Stimulated activated CD4-positive, alpha-beta T cell treated with anti-CD3 and anti-CD28 coated beads, Interleukin-12 subunit alpha, Interleukin-12 subunit beta, amount 100 ng/mL, for 4 hours (primary cell): ENCODE measurements at places on chromosomes 1 and 21.
A peak's percentile ranks its signal among the peaks of the same experiment; 100 is the strongest.

DNA sequence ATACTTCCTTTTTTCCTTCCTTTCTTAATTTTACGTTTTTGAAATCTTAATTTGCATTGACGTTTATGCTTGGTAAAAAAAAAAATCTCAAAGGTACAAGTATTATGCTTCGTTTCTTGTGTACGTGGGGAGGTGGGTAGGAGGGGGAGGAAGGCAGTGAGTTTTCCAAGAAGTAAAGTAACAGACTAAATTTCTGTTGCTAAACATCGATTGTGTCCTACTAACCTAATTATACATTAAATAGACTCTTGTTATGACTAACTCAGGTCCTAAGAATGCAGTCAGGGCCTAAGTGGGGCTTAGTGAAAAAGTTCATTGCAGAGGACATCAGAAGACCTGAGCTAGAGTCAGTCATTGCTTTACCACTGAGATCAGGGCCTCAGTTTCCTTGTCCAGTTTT lies 17.5 kb downstream of the NEK7 start:
- DNase-seq, result no peak

- DNase-seq, result no peak
Observed at GRCh38 chr21:46368533-46369285, 44.8 kb downstream of the PCNT start.

GRCh38 chr1:150909585-150910180 lies 16.5 kb upstream of the SETDB1 start:
- no peak for DNase-seq

GRCh38 chr1:30043256-30043655 lies 680.1 kb downstream of the MATN1 start:
- DNase-seq, result no peak

GRCh38 chr1:26787706-26788514 lies at the start of gene PIGV:
Gene PIGV, plus strand, starts transcription at chr1:26787950. Its CDS starts 2,866 bp downstream, at chr1:26790816.
- DNase-seq, result peak; percentile 87

GRCh38 chr21:35326677-35327076 lies 277.6 kb upstream of the RUNX1 start:
- no peak for DNase-seq

GRCh38 chr1:35717911-35718476 lies 690 bp downstream of the C1orf216 start:
- no peak for DNase-seq

DNA sequence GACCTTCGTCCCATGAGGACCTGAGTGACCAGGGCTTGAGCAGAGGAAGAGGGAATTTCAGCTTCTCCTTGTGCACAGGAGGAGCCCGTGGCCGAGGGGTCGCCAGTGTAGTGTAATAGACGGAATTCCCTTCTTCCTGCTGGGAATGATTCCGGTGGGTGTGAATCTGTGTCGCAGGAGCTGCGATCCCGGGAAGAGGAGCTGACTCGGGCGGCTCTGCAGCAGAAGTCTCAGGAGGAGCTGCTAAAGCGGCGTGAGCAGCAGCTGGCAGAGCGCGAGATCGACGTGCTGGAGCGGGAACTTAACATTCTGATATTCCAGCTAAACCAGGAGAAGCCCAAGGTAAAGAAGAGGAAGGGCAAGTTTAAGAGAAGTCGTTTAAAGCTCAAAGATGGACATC lies 34.4 kb downstream of the MAP3K21 start:
- no peak for DNase-seq

DNA sequence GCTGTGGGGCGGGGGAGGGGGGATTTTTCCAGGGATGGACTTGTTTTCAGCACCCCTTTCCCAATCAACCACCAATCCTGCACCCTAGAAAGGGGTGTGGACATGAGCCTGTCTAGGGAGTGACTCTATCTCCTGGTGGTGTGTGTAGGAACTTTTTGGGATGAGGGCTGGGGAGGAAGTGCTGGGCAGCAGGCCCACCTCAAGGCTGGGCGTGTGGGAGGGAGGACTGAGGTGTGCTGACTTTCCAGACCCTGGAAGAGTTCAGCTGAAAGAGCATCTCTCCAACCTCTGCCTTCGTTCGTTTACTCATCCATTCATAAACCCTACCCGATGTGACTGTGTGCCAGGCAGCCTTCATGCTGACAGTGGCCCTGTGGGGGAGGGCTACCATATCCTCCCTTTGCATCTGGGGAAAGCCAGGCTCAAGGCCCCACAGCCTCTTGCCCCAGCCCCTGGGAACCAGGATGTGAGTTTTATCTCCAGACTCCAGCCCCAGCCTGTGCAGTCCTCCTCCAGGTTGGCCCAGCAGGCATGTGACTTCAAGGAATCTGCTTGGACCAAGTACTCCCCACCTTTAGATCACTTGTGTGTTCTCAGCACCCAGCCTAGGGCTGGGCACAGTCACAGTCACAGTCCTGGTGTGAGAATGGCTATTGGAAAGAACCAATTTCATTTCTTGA lies 6.7 kb downstream of the KNCN start:
- DNase-seq, result no peak

GRCh38 chr1:247822060-247822459 lies 1.9 kb downstream of the OR14A16 start:
- DNase-seq, result no peak

- no peak for DNase-seq
Observed at GRCh38 chr1:226806988-226807387, 63.4 kb upstream of the PSEN2 start.

DNA sequence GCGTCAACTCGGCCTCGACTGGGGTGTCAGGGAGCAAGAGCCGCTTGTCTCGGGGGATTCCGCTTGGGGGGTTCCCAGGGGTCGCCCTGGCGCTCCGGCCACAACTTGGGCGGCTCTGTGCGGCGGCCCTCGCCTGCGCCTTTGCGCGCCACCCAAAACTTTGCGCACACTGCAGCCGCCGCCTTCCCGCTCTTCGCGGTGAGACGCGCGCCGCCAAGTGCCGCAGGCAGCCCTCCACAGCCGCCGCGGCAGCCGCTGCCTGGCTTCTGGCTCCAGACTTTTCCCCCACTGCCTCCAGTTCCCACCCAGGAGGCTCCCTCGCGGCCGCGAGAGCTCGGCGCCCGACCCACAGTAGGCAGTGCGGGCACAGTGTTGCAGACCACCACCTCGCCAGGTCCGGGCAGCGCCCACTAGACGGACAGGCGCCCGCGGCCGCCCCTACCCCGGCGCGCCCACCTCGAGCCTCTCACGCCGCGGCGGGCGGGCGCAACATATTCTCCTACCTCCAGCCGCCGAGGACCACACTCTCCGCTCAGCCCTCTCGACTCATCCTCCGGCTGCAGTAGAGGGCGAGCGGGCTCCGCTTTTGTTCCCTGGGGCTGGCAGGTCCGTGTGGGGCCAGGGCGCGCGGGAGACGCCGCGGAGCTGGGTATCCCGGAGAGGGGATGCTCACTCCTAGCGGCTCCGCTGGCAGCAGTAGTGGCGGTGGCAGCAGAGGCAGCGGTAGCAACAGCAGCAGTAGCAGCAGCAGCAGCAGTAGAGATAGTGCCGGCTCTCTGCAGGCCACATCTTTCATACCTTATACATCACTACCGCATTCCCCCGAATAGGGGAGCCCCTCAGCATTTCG lies 296.6 kb downstream of the OMA1 start:
- no peak for DNase-seq

DNA sequence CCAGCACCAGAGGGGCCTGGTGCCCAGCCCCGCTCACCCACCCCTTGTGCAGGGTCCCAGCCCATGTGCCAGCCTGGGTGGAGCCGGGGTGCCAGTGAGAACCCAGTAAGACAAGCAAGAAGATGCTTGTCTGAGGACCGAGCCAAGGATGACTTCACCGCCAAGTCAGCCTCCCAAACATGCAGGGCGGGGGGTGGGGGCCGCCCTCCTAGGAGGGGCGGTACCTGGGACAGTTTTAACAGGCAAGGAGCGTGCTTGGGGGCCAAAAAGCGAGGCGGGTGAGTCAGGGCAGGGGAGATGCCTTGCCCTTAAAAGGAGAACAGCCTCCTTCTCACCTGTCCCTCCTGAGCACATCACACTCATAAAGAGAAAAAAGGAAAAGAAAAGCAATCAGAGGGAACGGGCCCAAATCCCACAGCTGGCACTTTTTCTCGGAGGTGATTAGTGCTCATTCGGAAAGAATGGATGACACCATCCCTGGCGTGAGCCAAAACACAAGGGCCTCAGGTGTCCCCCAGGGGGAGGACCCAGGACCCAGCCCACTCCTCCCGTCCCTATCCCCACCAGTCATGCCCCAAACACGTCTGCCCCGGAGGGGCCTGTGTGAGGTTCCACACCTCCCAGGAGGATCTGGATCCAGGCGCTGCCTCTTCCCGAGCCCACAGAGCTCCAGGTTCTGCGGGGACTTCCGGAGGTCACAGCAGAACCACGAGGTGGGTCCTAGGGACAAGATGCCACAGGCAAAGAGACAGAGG lies 77.6 kb upstream of the IFFO2 start:
- DNase-seq, result no peak

DNA sequence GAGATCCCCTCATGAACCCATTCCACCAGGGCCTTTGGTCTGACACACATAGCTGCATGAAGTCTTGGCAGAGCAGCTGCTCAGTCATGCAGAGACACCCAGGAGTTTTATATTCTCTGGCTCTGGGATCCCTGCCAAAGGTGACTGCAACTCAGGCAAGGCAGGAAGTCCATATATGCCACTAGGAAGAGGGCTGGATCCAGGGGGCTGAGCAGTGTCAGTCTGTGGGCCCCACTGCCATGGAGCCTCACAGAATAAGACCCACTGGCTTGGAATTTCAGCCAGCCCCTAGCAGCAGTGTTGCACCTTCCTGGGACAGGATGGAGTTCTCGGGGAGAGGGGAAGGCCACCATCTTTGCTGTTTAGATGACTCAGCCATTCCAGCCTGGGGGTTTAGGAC lies 199.7 kb downstream of the TBX15 start:
- DNase-seq, result no peak

GRCh38 chr21:44842087-44842486 lies 24.2 kb upstream of the SUMO3 start:
- no peak for DNase-seq

DNA sequence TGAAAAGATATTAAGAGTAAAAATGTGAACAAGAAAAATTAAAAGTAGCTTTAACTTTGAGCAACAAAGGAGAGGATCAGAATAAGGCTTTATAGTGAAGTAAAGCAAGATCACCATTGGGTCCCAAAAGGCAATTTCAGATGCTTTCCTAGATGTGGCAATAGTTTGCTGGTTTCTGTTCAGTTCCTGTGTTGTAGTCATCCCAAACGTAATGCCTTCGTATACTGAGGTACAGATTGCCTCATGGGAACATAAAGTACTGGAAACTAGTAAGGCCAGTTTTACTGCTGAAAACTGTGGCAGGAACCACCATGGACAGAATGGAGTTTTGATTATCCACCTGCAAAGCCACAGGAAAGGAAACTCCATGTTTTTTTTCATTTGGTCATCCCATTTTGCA lies 283.5 kb upstream of the SGIP1 start:
- no peak for DNase-seq
